ENCODE measurements at places on chromosomes 16 and 17. TPM values are rescaled to one million over a fixed set of nuclear protein-coding genes. Genes with fewer than 3 reads are reported as not detected.

The SDF2 gene
- 77.9 TPM for total RNA-seq

The TMEM235 gene
- total RNA-seq = not detected

The SKAP1 gene
- not detected for total RNA-seq

The NBR1 gene
- total RNA-seq = 72.9 TPM

The TMEM238L gene
- not detected for total RNA-seq

The C1QL1 gene
- total RNA-seq = 0.32 TPM

The C16orf54 gene
- total RNA-seq = not detected

The HAGH gene
- 25.4 TPM for total RNA-seq

The HBA1 gene
- total RNA-seq = not detected

The CNTNAP4 gene
- 0.16 TPM for total RNA-seq

The GP1BA gene
- total RNA-seq = not detected

The KRTAP4-1 gene
- not detected for total RNA-seq

The ENPP7 gene
- total RNA-seq = not detected

The DOK4 gene
- 20.9 TPM for total RNA-seq

The TVP23A gene
- not detected for total RNA-seq

The SLC35G6 gene
- total RNA-seq = not detected

The RND2 gene
- 0.60 TPM for total RNA-seq

The SEPTIN12 gene
- not detected for total RNA-seq

The CCDC144A gene
- 7.9 TPM for total RNA-seq

The PRSS22 gene
- not detected for total RNA-seq

The TMEM208 gene
- 35.1 TPM for total RNA-seq

The LHX1 gene
- total RNA-seq = not detected

The CDH11 gene
- 156 TPM for total RNA-seq

The KIF19 gene
- total RNA-seq = not detected

The ZNF267 gene
- 10.1 TPM for total RNA-seq

The MPV17L gene
- total RNA-seq = 0.47 TPM

The CARD14 gene
- 0.47 TPM for total RNA-seq

The CIAO2B gene
- 154 TPM for total RNA-seq

The ATAD5 gene
- 0.17 TPM for total RNA-seq

The KARS1 gene
- total RNA-seq = 103 TPM

The GPR139 gene
- total RNA-seq = not detected

The ZNF598 gene
- 12.0 TPM for total RNA-seq

The LDHD gene
- 0.43 TPM for total RNA-seq

The SEZ6L2 gene
- 7.5 TPM for total RNA-seq

The RAB40B gene
- total RNA-seq = 6.8 TPM

The ABCC6 gene
- 2.1 TPM for total RNA-seq

The TSNAXIP1 gene
- total RNA-seq = 1.5 TPM

The CTRB2 gene
- not detected for total RNA-seq

The SLFN5 gene
- total RNA-seq = 78.2 TPM

The GRB7 gene
- 0.16 TPM for total RNA-seq

The NLRC3 gene
- under 0.01 TPM for total RNA-seq

The DNAI2 gene
- not detected for total RNA-seq

The MLKL gene
- total RNA-seq = 5.4 TPM

The GID4 gene
- total RNA-seq = 5.8 TPM

The OR4D2 gene
- total RNA-seq = not detected

The ODAD4 gene
- 1.1 TPM for total RNA-seq

The RRAD gene
- total RNA-seq = 11.7 TPM

The CETP gene
- total RNA-seq = not detected

Data from bronchial smooth muscle cell (primary cell).